Activated naive CD4-positive, alpha-beta T cell treated with anti-CD3 and anti-CD28 coated beads, Interleukin-2, amount 10 ng/mL, durations not matched to agents 7 days and 5 days (primary cell): ENCODE measurements at places on chromosomes 1 and 21.

GRCh38 chr1:171222936-171223335 is 25.4 kb upstream of the FMO1 start:
- no peak for DNase-seq

DNA sequence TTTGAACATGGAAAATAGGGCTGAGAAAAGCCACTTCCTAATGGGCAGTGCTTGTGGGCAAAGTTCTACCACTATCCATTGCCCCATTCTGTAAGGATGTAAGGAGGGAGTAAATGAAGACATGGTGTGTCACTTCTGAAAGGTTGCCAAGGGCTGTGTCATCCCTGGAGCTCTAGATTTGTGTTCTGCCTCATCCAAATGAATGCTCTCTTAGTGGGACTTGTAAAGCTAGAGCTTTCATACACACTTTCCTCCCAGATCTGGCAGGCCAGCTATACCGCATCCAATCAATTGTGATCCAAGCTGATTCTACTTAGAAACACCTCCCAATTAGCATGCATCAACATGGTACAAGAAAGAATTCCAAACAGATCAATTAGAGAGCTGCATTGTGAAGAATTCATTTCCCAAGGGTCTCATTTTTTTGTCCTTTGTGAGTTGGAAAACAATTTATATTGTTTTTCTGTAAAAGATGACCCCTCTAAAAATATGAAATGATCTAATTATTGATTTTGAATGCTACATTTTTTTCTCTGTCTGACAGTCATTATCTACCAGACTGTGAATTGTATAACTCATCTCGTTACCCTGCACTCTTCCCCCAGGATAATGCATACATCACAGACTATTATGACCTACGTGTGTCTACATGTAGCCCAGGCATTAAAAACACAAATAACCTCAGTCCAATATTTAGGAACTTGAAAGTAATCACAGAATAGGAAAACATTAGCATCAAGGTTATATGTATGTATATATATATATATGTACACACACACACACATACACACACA is 117.1 kb upstream of the DUSP10 start:
- no peak for DNase-seq

DNA sequence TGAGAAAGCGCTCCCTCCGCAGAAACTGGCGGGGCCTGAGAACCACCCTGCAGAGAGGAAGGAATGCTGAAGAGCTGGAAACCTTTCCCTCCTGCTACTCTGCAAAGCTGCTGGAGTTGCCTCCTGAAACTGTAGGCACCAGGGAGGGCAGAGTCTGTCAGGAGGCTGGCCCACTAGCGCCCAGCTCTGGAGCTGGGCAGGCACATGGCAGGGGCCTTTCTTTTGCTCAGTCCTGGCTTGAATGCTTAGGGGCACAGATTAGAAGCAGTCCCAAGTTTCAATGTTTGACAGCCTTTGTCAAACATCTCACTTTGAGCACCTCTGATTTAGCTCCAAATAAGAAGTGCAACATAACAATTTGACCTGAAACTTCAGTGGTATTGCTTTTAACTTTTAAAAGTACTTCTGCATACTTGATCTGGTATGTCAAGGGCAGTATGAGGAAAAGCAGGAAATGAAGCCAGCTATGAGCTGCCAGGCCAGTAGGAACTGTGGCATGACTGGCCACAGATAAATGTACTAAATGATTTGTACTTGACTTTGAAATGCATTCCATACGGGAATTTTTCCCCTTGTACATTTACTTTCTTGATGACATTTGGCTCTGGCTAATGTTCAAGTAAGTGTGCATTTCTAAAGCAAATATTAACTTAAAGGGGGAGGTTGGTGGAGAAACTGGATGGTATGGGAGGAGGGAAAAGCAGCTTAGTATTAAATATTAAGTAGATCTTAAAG is 7.2 kb downstream of the C1orf116 start:
- DNase-seq = no peak

DNA sequence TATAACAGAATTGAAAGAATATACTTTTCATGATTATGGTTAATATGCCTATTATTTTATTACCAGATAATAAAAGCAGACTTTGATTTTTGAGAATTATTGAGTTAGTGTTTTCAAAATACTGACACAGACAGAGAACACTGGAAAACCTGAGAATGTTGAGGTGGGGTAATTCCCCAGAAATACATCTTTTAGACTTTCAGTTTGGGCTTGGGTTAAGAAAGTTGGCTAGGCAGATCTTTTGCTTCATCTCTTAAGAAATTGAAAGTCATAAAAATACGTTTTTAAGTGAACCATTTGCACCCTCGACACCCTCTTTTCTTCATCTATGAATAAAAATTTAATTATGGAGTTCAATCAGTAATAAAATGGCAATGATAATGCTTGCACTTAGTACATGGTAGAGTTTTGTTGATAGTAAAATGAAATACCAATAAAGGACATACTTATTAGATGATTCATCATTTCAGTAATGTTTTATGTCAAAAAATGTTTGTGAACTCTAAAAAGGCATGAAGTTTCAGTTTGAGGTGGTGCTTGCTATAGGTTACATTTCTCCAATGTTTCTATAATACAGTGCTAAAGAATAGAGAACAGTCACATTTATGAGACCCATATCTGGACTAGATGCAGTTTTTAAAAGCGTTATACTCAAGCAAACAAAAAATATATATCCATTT is 1.9 kb upstream of the SAMSN1 start:
- no peak for DNase-seq

- peak; percentile 25 for DNase-seq
Observed at GRCh38 chr1:10415211-10415930, 14.9 kb upstream of the CENPS start.

- DNase-seq = no peak
Observed at GRCh38 chr1:183248989-183249691, 63.1 kb downstream of the LAMC2 start.

DNA sequence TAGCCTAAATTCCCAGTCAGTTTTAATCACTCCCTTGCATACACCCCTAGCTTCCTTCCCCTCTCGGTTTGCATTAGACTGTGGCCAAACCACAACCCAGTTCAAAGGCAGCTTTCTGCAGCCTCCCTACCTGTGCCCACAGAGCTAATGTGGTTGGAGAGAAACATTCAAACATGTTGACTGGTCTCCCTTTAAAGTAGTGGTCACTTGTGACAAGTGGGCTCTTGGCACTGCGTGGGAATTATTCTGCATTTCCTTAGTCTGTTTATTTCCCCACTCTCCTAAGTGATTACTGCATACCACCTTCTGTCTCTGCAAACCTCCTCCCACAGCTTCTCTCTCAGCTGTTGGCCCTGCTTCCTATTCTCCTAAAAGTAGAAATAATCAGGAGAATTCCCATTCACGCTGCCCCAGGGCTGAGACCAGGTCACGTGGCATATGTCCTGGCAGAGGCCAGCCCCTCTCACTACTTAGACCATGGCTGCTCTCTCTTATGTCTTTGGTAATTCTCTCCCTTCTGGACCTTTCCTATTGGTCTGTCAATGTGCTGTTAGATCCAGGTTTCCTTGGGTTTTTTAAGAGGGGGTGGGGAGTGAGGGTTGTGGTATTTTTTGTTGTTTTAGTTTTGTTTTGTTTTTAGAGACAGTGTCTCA is 38.4 kb upstream of the CD101 start:
- DNase-seq = peak; percentile 41

- no peak for DNase-seq
Observed at GRCh38 chr1:160161965-160162705, 10.7 kb downstream of the ATP1A4 start.

- no peak for DNase-seq
Observed at GRCh38 chr21:42736646-42737350, 83.4 kb downstream of the PDE9A start.

GRCh38 chr1:156852418-156852874 is 6.5 kb downstream of the INSRR start:
- no peak for DNase-seq

GRCh38 chr1:160741092-160741501 is 2.0 kb downstream of the SLAMF7 start:
- DNase-seq = no peak

- no peak for DNase-seq
Observed at GRCh38 chr21:31923756-31924155, 50.9 kb downstream of the HUNK start.

- no peak for DNase-seq
Observed at GRCh38 chr1:30449428-30450147, 273.8 kb downstream of the MATN1 start.

GRCh38 chr1:218874313-218874712 is 299.4 kb upstream of the LYPLAL1 start:
- no peak for DNase-seq

- no peak for DNase-seq
Observed at GRCh38 chr1:204438628-204439027, 27.0 kb upstream of the PPP1R15B start.

- DNase-seq = no peak
Observed at GRCh38 chr1:175744833-175745232, 1.4 kb upstream of the TNR start.

DNA sequence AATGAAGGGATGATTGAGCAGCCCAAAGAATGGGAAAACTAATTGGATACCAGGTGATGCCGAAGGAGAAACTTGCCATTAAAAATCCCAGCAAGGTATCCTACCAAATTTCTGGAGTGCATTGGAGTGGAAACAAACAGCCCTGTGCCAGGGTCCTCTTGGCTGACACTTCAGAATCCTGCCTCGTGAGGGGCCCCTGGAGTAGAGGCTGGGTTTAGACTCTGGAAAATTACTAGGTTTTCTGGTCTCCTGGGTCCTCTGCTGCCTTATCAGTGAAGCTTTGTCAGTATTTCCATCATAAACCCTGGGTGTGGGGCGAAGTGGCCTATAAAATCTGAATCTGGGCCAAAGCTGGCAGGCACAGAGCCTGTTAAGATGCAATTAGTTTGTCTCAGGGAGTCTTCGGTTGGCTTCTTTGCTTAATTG is 289.2 kb upstream of the USP24 start:
- no peak for DNase-seq

DNA sequence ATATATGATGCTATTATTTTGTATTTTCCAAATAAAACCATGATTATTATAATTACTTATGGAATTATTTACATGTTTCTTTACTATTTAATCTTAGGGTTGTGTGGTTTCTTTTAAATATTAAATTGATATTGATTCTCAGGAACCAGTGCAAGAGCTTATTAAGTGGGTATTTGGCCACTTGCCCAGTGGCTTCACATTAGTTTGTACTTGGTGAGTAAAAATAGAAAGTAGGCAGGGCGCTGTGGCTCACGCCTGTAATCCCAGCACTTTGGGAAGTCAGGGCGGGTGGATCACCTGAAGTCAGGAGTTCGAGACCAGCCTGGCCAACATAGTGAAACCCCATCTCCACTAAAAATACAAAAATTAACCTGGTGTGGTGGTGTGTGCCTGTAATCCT is 497.1 kb downstream of the PTPRC start:
- DNase-seq = no peak

DNA sequence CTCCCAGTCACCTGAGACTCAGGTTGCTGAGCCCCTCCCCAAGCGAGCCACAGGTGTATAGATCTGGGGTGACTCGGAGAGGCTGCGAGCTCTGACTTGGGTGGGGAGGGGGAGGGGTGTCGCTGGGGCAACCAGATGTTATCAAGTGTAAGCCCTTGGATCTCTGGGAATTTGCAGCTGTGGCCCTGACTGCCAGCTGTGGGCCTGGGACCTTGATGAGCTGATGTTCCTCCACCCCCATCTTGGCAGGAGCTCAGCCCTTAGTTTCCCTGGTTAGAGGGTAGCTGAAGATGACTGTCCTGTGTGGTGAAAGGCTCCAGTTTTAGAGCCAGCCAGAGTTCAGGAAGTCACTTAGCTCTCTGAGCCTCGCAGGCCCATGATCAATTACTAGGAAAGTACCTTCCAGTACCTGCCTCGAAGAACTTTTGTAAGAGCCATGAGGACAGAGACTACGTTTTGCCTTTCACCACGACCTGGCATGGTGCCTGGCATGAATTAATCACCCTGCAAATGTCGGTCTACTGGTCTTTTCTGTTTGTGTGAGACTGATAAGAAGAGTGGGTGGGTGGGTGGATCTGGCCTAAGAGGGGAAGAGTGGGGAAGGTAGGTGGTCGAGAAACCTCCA is 55.8 kb downstream of the YARS1 start:
- DNase-seq = no peak

- DNase-seq = no peak
Observed at GRCh38 chr1:156912861-156913808, 7.3 kb upstream of the LRRC71 start.

GRCh38 chr1:218760601-218761570 is 412.8 kb upstream of the LYPLAL1 start:
- DNase-seq = no peak

GRCh38 chr1:87497380-87498203 is 168.9 kb downstream of the LMO4 start:
- no peak for DNase-seq

- no peak for DNase-seq
Observed at GRCh38 chr1:169250022-169250421, 117.6 kb downstream of the NME7 start.

GRCh38 chr1:243851257-243851756 is 1.3 kb upstream of the AKT3 start:
- DNase-seq = no peak

- DNase-seq = peak; percentile 98
Observed at GRCh38 chr1:205750138-205751035, at the start of gene NUCKS1. Gene NUCKS1, minus strand, starts transcription at chr1:205750182. Its CDS starts 209 bp downstream, at chr1:205749973.

GRCh38 chr1:6962478-6962995 is 177.3 kb downstream of the CAMTA1 start:
- DNase-seq = peak; percentile 52

DNA sequence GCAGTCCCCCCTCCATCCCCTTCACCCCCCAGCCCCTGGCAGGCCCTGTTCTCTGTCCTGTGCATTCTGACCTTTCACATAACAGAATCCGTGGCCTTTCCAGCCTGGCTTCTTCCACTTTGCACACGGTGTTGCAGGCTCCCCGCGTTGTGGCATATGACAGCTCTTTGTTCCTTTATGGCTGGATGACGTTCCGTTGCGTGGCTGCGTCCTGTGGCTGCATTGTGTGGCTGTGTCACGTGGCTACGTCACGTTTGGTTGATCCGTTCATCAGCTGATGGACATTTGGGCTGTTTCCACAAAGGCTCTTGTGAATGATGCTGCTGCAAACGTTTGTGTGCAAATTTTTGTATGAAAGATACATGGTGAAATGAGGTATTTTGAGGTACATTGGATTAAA is 53.3 kb downstream of the PDE9A start:
- DNase-seq = no peak

DNA sequence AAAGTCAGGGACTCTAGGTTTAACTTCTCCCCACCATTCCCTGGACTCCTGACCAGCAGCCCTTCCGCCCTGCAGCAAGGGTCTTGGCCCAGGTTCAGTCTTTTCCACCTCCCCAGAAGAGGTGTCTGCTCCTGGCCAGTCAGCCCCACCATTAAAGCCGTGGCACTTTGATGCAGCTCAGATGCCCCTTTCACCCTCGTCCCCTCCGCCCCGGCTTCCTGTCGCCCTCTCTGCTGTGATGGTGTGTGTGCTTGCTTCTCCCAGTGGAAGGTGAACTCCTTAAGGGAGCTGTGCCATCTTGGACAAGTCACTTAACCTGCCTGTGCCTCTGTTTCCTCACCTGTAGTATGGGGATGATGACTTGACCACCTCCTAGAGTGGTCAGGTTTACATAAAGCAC is 17.8 kb upstream of the TTC4 start:
- DNase-seq = no peak

DNA sequence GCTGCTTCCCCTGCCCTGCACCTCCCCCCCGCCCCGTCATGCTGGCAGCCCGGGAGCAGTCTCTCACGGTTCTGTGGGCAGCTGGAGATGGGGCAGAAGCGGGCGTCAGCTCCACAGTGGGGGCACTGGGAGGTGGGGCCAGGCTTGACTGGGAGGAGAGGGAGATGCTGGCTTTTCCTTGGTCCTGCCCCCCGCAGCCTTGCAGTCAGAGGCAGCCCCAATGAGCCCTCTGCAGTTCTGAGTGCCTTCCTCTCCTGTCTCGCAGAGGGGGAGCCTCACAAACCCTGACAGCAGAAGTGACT is 21.7 kb downstream of the ARHGEF10L start:
- no peak for DNase-seq

- DNase-seq = no peak
Observed at GRCh38 chr1:99305626-99306025, 41.3 kb downstream of the PLPPR4 start.
